ENCODE measurements at places on chromosomes 6 and 20.

DNA sequence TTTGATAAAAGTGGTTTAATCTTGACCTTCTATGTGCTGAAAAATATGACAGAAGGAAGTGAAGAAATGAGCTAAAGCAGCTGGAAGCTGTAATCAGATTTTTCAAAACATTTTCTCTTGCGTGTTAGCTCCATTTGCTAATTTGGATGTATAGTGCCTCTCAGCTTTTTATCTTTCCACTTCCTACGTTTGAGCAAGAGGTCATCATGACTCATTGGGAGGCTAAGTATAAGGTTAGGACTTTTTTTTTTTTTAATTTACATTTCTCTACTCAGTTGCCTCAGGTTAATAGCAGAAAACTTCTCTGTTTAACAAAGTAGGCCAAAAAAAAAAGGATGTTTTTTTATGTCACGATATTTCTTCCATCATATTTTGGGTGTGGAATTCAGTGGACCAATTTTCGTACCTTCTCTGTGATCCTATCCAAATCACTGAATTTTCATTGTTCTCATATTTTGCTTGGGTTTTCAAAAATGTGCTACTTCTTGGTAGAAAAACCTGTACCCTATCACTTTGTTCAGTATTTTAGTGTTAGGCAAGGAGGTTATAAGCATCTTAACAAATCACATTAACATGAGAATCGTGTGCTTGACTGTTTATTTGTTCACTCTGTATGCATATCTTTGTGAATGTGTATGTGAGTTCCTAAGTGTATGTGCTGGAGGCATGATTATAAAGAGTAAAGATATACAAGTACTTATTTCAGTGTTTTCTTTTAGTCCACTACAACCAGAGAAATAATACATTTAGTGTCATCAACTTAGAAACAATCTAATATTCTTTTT is 1028.3 kb upstream of the EYS start:
- no peak for DNase-seq

DNA sequence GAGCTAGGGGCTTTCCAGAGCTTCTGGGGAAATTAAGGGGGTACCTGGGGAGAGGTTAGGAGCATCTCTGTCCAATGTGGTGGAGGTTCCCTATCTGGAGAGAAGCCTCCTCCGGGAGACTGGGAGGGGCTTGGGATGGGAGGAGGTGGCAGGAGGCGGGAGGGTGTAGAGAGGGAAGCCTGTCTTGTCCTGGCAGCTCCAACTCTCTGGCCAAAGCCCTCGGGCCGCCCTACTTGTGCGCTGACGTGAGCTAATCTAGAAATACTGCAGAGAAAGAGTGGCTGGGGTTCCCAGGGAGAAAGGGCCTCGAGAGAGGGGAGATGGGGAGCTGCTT is 1.6 kb upstream of the SLC32A1 start:
- DNase-seq: no peak

GRCh38 chr6:68988698-68989097 is 353.6 kb downstream of the ADGRB3 start:
- DNase-seq: no peak

DNA sequence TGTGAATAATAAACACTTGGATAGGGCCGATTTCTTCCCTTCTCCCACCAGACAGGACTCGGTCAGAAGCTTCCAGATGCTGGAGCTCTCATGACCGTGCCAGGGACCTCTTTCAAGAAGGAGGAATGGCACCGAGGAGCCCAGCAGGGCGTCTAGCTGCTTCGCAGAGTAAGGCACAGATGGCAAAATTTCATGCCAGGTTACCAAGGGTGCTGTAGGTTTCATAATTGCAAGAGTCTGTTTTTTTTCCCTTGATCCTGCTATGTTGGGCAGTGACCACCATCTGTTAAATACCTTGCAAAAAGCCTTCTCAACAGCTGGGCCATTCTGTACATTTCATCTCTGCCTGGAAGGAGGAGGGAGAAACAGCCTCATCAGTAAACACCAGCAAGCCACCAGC is 111.8 kb downstream of the EDN3 start:
- no peak for DNase-seq

DNA sequence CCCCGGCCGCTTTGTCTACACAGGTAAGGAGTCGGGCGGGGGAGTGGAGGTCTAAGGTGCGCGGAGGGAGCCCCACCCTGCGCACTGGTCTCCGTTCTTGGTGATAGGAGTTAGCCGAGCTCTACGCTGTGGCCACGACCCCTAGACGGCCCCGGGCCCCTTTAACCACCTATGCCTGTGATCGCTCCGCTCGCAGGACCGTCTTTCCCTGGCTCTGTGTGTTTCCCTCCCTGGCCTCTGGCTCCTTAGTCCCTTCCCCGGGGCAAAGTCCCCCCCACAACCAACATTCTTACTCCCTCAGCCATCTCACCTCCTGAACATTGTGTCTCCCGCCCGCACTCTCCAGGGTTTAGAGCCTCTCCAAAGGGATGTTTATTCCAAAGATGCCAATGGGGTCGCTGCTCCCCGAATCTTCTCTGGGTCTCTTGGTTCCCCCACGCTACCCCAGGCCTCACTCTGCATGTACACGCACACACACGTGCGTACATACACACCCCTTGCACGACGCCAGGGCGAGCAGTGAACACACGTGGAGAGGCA is 50.4 kb downstream of the CPXM1 start:
- no peak for DNase-seq

DNA sequence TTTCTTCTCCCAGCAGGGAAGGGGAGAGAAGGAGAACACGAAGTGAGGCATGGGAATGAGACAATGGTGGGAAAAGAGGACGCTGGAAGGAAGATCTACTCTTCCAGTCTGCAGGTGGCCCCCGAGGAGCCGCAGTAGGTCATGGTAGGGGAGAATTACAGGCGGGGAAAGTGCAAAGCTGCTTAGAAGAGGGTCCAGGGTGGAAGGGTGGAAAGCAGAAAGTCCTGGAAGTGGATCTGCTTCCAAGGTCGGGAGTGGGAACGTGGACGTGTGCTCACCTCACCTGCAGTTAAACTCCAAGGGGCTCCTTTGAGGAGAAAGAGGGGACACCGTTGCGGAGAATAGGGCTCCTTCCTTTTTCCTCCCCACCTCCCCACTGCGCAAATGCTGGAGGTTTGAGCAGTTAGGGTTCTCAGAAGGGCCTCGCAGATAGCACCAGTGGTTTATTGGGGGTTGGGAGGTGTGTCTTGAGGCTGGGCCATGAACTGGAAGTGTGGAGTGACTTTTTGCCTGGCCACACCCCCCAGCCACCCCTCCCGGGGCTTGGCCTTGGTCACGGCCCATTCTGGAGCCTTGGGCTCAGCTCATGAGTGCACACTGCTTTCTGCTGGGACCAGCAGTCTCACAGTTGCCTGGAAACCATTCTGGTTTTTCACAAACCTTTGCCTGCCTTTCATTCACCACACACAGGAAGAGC is 100.4 kb upstream of the MLN start:
- DNase-seq: no peak

DNA sequence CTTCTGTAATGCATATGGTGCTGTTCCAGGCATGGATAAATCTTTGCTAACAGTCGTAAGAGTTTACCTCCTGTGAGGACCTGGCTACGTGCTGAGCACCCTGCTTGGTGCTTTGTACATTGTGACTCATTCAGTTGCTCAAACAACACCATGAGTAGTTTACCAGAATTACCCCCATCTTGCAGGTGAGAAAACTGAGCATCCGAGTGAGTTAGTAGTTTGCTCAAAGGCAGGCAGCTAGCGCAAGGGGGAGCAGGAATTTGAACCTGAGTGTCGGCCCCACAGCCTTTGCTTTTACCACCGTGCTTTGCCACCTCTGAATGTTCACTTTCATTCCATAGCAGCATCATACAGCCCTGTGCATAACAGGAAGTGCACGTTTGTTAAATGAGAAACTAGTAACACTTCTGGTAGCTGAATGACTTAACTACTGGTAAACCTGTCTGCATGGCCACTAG is 121.9 kb downstream of the MTHFD1L start:
- DNase-seq: no peak

GRCh38 chr6:157434349-157435033 is 53.5 kb downstream of the ZDHHC14 start:
- no peak for DNase-seq

DNA sequence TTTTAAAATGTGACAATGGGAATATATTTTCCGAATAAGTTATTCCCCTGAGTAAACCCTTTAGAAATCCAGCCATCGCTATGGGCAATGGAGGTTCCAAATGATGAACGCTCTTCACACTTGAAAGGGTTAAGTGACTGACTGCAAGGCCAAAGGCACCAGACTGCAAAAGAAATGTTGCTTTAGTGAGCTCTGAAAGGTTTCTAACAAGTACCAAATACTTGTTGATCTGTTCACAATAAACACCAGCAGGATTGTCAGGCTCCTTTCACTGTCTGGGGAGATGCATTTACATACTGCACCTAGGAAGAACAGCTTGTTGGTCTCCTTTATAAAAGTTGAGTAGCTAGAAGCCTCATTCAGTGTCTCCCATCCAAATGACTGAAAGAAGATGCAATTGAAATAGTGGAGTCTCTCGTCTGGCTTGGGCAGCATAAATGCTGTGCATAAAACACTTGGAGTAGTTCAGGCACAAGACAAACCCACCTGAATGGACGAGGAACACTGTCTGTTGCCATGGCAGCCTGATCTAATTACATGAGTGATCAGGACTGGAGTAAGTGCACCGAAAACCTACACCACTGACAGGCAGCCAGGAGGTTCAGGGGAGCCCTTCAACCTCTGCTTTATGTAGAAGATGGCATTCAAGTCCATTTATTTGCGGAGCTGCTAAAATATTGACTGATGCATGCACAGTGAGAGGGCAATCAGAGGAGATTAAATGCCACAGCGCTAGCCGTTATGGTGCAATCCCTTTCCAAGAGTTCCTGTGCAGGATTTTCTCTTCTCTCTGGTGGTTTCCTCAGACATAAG is 2.9 kb downstream of the ATXN1 start:
- no peak for DNase-seq

DNA sequence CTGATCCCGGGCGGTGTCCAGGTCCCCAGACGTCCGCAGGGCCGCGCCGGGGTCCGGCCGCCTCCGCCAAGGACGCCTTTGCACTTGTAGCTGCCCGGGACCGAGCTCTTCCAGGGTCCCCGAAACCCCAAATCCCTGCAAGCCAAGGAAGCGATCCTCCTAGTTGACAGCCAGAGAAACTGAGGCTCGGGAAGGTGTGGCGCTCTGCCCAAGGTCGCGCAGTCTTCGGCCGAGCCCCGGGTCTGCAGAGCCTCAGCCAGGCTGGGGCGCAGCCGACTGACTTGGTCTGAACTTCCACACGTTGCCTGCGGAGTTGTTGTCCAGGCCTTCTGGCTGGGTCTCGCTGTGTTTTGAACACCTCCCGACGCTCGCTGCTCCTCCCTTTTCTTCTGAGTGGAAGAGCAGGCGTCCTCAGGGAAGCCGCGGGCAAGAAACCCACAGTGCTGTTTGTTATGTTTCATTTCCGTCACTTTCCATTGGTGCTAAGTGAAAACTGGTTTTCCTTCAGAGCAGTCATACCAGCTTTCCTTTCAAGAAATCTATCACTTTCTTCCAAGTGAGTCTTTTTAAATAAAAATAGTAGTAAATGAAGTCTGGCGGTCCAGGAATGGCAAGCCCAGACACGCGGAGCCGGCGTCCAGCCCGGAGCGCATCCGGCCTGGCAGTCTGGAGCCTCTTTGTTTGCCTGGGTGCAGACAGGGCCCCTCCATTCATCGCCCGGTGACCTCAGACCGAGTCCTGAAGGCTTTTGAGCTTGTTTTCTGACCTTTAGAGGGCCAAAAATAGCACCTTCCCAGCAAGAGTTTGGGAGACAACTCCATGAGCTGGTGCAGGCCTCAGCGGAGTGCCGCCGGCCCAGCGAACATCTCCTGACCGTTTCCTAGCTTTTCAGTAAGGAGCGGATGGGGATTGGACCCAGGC is 698 bp downstream of the FAM210B start:
- DNase-seq: peak; percentile 64

DNA sequence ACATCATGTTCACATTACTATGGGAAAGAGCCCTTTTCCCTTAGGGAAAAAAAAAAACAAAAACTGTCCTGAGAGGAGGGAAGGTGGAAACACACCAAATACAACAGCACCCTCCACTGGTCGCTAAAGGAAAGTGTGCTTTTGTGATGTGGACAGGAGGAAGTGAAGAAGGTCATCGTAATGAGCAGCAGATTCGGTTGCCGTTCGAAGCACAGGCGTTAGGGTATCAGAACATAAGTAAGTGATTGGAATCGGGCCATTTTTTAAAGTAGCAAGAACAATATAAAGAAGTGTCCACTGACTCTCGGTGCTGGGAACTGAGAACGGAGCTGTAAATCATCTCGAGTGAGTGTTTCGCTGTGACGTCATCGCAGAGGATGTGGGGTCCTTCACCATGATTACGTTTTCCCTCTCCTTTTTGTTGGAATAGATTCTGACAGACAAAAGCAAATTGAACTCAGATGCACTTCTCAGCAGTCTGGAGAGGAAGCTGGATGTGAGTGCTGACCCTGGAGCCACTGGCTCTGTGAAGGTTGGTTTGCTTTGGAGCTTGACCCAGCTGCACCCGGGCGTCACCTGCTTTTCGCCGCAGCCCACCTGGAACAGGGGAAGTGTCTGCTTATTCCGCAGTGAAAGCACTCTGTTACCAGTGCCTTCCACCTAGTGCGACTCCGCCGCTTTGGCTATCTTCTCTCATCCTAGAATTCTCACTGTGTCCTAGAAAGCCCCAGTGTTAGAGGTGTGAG is 203.6 kb upstream of the GMDS start:
- DNase-seq: peak; percentile 58

DNA sequence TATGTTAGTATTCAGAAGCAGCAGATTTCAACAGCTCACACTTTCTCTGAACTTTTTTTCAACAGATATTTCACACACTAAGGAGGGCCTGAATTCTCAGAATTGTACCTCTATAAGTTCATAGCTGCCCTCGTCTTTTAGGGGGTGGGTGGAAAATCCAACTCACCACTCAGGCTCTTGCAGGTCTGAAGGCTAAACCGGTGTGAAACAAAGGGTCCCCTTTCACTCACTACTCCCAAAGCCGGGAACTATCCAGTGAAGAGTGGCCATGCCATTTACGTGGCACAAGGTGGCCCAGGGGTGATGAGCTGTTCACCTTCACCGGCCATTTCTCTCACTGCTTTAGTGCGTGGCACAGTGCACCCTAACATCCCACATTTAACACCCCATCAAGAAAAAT is 24.2 kb downstream of the TBC1D7 start:
- DNase-seq: no peak

DNA sequence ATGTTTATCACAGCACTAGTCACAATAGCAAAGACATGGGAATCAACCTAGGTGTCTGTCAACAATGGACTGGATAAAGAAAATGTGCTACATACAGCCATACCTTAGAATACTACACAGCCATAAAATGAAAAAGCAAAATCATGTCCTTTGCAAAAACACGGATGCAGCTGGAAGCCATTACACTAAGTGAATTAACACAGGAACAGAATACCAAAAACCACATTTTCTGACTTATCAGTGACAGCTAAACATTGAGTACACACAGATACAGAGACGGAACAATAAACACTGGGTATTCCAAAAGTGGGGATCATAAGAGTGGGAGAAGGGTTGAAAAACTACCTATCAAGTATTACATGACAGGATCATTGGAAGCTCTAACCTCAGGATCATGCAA is 43.3 kb upstream of the DST start:
- no peak for DNase-seq

GRCh38 chr20:32387252-32387651 is 29.1 kb downstream of the ASXL1 start:
- no peak for DNase-seq
